ENCODE measurements at places on chromosomes 3 and 15.

GRCh38 chr15:93025625-93025982 lies 63.4 kb downstream of the RGMA start:
- no peak for DNase-seq

DNA sequence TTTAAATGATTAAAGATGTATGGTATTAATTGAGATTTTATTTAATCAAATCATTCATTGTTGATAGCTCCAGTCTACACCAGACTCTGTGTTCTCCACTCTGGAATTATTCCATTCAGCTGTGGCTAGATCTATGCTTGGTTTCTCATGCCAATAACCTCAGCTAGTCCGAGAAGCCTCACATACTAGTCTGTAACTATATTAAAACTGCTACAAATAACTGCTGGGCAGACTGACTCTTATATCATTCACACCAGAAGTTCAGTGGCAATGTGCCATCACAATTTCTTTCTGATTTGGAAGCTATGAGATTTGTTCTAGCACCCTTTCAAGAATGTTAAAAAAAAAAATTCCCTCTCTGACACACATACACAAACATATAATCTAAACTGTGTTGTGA lies 947.3 kb downstream of the ROBO1 start:
- DNase-seq: no peak

DNA sequence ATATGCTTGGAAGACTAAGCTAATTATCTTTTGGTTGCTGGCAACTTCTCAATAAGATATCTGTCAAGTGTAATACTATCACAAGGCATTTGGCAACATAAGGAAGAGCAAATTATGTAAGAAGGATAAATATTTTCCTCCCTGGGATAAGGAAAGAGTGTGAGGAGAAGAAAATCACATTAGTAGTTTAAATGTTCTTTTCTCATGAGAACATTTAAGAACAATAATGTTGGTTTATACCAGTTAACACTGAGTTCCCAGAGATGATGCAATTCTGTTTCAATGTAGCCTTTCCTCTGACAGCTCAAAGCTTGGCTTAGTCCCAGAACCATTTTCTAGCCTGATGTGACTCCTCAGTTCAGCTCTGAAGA lies 66.1 kb upstream of the NPHP3 start:
- DNase-seq: peak; percentile 89

DNA sequence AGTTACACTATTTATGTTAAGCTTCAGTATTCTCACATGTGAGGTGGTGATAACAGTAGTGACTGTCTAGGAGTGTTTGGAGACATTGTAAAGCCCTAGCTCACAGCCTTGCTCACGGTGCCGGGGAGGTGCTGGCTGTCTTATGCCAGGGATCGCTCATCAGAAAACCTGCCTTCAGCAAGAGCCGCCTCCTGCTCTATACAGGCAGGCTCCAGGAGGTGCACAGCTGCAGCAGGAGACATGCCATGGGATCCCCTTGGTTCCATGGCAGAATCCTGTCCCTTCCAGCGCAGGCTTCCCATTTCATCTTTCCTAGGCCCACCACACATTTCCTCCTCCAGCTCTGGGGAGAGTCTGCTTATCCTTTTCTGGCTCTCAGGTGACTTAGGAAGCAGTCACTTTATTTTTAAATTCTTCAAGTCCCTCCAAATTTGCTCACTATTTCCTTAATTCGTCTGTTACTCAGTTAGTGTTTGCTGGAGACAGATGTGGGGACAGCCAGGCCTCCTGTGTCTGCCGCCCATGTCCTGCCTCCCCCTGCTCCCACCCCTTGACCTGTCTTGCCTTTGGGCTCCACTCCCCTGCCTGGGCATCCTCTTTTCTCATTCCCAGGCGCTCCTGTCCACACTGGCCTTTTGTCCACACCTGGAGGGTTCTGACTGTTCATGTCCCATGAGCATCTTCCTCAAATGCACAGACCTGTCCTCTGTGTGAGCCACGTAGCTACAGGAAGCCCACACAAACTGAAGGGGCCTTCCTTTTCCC lies 31.7 kb downstream of the SLCO2A1 start:
- DNase-seq: no peak

GRCh38 chr3:144544871-144545270 lies 573.2 kb downstream of the DIPK2A start:
- no peak for DNase-seq

DNA sequence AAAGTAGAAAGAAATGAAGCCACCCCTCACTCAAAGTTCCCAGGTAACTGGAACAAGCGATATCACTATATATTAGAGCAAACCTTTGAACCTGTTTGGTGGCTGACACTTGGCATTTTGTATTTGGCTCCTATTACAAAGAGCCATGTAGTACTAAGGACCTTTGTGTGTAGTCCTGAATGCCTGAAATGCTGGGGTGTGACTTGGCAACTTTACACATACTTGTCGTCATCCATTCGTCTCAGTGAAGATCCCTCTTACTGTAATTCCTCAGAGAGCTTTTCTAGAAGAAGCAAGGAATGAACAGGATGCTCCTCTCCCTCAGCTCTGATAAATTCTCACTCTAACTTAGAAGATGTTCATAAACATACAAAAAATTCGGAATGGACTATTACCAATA lies 216.1 kb upstream of the CDIN1 start:
- DNase-seq: peak; percentile 23

DNA sequence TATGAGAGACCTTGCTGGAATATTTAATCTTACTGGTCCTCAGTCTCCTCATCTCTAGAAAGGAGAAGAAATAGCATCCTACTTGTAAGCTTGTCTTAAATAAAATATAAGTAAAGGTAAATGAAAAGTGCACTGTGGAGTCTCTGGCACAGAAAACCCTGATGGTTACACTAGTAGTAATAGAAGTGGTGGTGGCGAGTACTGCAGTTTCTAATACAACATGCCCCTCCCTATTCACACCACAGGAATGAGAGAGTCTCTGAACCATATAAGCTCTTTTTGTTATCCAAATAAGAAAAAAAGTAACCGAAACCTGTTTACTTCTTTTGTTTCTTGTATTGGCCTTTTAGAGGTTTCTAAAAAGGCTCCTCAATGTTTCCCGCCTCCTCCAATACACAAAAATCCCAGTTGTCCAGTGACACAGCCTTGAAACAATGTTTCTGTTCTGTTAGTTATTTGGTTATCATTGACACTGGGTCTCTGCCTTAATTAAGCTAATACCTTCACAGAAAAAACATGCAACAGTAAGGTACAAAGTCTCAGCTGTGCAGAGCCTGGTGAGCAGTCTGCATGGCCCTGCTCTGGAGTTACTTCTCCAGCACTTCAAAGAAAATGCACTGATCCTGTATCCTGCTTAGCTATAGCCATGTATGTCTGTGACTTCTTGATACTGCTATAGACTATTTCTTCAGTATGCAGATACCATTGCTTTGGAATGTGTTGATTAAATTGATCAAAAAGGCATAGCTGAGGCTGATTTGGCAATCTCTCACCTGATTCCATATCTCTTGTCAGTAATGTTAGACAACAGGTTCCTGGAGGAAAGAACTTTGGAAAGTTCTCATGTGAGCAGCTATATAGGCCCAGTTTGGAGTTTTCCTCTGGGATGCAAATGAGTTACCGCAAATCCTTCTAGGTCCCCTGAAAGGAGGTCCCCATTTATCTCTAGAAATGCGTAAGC lies 315.6 kb upstream of the IL12A start:
- DNase-seq: no peak

DNA sequence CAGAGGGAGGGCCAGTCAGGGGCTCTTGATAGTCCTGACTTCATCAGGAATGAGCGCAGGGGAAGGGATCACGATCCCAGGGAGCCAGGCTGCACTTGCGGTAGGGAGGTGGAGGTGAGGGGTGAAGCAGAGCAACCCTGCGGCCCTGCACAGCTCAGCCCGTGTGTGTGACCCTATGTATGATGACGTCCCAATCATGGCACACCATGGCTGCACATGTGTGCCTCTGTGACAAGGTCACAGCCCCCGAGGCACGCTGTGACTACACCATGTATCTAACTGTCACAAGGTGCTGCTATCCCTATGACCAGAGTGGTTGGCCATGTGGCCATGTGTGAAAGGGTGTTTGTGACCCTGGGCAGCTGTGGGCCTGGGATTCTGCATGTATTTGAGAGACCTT lies 13.3 kb upstream of the ALAS1 start:
- no peak for DNase-seq
